ENCODE measurements at places on chromosomes 2 and 18.

GRCh38 chr18:57807336-57808117 is 4.4 kb upstream of the ATP8B1 start:
- DNase-seq: no peak

DNA sequence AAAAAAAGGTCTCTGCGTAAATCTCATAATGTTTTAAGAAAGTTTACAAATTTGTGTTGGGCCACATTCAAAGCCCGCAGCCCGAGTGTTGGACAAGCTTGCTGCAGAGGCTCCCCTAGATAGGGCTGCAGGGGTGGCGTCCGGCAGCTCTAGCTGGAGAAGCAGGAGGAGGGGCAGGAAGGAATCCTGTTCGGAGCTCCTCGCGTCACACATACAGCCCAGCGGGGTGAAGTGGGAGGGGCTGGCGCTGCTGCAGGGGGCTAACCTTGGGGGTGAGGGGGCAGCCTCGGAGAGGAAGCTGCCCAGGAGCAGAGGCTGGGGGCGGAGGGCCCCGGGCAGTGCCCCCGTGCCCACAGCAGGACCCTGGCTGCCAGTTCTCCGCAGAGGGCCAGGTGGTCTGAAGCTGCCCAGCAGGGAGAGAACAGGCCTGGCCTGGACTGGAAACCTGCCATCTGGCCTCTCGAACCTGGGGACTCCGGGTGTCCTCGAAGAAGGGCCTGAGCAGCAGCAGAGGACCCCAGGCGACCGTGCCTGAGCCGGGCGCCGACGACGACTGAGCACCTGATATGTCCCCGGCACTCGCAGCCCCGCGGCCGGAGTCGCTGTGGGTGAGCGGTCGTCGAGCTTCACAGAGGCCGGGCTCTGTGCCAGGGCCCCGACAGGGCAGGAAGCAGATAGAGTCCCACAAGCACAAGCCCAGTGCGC is 2.6 kb upstream of the GPR35 start:
- peak; percentile 53 for DNase-seq

- no peak for DNase-seq
Observed at GRCh38 chr2:182866461-182867406, at the start of gene FRZB. Gene FRZB, minus strand, starts transcription at chr2:182866637. Its CDS starts 85 bp downstream, at chr2:182866552.

- DNase-seq: peak; percentile 42
Observed at GRCh38 chr2:115165529-115166109, 723.2 kb downstream of the DPP10 start.

- no peak for DNase-seq
Observed at GRCh38 chr2:193377789-193378188, 1183.1 kb upstream of the TMEFF2 start.

DNA sequence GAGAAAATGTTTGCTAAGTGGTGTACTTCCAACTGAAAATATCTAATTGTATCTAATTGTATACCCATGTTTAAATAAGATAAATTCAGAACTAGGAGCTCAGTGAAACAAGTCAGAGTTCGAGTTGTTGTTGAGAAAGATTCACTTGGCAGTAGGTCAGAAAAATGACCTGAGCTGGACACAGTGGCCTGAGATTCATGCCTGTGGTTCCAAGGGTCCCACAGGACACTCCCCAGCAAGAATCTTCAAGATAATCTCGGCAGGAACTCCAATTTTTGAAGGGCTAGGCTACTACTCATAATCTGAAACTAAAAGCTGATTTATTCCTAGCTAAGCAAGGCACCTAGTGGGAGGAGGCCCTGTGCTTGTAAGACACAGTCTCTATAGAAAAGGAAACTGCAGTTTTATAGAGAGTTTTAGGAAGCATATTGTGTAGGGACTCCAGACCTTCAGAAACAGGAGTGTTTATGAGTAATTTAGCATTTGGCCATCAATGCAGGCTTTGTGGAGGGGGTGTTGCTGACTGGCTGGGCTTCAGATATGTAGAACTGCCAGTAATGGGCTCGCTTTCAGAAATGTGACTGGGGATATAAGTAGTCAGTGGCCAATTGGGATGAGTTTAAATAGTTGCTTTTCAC is 43.2 kb downstream of the SP140 start:
- no peak for DNase-seq

DNA sequence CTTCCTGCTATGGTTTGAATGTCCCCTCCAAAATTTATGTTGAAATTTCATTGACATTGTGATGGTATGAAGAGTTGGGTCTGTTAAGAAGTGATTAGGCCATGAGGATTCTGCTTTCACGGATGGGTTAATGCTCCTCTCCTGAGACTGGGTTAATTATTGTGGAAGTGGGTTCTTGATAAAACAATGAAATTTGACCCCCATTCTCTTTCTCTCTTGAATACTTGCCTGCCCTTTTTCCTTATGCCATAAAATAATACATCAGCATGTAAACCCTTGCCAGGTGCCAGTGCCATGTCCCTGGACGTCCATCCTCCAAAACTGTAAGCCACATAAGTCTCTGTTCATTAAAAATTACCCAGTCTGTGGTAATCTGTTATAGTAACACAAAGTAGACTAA is 352.8 kb downstream of the LRRTM4 start:
- DNase-seq: no peak

DNA sequence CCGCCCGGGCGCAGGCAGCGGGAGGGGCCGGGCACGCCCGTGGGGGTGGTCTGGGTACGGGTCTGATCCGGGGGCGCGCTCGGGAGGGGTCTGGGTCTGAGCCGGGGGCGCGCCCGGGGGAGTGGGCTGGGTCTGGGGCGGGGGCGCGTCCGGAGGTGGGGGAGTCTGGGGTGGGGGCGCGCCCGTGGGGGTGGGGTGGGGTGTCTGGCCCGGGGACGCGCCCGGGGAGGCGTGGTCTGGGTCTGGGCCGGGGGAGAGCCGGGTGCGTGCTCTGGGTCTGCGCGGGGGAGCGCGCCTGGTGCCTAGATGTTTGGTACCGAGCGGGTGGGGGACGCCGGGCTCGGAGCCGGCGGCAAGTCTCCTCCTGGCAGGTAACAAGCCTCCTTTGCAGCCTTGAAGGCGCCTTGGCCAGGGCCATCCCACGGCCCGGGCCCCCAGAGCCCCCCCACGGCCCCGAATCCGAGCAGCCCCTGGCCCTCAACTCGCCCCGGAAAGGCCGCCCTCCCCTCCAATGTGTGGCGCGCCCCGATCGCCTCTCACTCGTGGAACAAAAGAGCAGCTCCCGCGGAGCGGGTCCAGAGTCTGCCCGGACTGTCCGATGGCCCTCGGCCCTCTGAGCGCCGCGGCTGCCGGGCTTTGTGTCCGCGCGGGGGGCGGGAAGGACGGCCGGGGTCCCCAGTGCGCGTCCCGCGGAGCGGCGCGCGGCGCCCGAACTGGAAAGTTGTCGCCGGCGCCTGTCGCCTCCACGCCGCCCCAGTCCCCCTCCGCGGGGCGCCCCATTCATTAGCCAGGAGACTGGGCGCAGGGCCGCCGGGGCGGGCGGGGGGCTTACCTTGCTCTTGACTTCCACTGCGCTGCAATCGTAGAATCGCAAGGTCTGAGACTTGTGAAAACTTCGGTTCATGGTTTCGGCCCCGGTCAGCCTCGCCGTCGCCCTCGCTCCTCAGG is 595 bp downstream of the PARD6G start:
- DNase-seq: no peak
